ENCODE measurements at places on chromosomes 12 and 14.

DNA sequence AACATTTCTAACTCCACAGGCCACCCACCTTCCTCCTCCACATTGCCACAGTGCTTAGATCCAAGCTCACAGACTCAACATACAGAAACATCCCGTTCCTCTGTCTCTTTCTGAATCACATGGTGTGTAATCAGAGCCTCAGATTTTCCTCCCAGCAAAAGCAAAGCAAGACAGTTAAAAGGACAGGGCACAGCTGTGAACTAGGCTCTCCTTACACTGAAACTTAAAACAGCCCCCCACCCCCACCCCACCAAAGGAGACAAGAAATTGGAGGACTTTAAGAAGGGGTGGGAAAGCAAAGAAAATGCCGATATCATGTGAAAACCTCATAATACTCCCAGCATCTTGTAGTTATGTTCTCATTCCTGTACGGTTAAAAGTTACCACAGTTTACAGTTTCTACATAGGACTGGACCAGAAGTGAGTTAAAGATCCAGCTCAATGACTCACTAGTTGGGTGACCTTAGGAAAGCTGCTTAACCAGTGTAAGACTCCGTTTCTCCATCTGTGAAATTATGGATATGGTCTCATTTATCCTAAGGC lies 4.8 kb downstream of the YBX3 start:
- DNase-seq: no peak

DNA sequence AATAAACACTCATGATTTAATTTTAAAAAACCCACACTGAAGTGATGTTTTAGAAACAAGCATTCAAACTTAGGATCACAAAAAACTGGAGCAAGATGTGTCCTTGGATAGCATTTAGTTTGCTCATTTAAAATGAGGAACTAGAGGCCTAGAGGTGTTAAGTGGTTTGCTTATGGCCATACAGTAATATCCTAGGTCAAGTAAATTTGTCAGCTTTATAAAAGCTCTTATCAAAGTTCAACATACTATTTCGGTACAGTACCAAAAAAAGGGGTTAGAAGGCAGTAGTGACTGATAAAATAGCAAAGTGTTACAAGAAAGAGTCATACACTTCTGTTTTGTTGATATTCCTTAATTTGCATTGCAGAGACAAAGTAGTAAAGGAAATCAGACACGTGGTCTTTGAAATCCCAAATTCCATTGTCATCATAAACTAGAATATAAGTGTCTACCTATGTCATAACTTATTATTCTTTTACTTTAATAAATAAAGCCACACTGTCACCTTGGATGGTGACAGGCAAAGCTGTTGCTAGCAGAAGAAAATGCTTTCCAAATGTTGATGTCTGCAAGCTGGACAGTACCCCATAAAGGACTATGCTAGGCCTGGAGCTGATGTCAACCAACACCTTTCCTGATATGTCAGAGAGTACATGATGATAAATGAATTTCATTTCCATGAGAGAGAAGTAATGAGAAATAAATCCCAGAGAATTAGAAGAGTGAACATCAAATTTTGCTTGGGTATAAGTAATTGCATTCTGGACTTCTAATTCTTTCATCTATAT lies 17.6 kb upstream of the SRP54 start:
- no peak for DNase-seq

- peak; percentile 4 for DNase-seq
Measured at GRCh38 chr14:77369285-77369684, 7.6 kb downstream of the TMED8 start.

GRCh38 chr14:88346048-88346639 lies 23.1 kb upstream of the KCNK10 start:
- DNase-seq: no peak

- DNase-seq: peak; percentile 16
Measured at GRCh38 chr14:24692382-24693352, 58.7 kb upstream of the GZMB start.

GRCh38 chr12:124861898-124862676 lies 1.6 kb downstream of the SCARB1 start:
- DNase-seq: no peak

DNA sequence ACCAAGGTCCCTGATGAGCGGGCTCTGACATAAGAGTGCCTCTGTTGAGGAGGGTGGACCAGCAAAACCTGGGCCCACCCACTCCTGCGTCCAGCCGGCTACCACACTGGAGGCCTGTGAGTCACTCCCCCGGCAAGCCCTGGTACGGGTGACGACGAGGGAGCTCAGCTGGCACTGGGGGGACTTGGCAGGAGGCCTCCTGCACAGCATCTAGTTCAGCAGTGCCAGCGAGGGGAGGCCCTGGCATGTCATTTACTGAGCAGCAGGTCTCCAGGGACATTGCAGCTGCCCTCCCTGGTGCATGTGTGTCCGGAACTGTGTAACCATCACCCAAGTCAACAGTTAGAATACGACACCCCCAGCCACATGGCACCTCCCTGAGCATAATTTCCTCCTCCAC lies 24.4 kb downstream of the CD9 start:
- DNase-seq: no peak

DNA sequence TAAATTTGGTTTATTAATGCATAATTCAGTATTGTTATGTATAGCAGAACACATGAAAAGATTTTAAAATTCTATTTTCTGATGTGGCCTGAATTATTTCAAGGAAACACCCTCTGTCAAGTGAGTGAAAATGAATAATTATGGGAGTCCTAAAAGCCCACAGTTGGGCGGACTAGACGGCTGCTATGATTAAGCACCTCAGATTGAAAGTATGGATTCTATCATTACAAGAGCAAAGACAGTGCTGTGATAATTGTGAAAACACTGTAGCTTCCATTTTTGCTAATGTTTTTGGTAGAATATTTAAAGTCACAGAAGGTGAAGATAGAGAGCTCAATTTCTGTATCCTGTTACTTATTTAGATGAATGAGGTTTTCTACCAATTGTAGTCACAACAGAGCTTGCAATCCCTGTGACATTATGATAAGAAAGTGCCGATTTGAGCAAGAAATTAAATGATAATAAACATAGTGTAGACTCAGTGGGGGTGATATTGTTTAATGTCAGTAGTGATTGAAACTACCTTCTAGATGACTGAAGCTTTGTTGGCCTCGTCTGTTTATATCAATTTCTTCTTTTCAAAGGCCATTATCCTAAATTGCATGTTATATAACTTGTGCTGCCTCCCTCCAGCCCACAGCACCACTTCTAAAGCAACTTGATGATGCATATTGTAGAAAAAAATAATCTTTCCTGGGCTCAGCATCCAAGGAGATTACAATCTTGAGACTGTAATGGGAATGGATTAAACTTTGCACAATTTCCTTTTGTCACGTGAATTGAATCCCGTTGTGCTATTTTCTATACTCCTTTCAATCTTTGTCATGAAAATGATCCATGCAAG lies 359.8 kb downstream of the BTG1 start:
- DNase-seq: no peak

DNA sequence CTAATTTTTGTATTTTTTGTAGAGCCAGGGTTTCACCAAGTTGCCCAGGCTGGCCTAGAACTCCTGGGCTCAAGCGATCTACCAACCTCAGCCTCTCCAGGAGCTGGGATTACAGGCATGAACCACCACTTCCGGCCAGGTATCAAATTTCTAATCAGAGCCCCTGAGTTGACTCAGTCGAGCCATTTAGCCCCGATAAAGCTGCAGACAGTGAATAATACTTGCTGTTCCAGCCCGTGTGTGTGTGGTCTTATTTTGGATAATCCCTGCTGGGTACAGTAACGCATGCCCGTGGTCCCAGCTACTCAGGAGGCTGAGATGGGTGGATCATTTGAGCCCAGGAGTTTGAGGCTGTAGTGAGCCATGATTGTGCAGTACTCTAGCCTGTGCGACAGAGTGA lies 57.0 kb downstream of the TEAD4 start:
- DNase-seq: no peak

Measured in T-helper 22 cell (primary cell).